Spinal cord (tissue), 10 donors: ENCODE measurements at places on chromosomes 7 and 10.

- no peak for DNase-seq
These were observed 97.8 kb upstream of the PPIF start for GRCh38 chr10:79249186-79250121.

- no peak for DNase-seq
These were observed 160.9 kb upstream of the FZD8 start for GRCh38 chr10:35803046-35803445.

GRCh38 chr10:80382989-80383388 lies 25.4 kb upstream of the PRXL2A start:
- DNase-seq, result peak; percentile 70

- DNase-seq, result no peak
These were observed 171.7 kb downstream of the FAM107B start for GRCh38 chr10:14602807-14603533.

DNA sequence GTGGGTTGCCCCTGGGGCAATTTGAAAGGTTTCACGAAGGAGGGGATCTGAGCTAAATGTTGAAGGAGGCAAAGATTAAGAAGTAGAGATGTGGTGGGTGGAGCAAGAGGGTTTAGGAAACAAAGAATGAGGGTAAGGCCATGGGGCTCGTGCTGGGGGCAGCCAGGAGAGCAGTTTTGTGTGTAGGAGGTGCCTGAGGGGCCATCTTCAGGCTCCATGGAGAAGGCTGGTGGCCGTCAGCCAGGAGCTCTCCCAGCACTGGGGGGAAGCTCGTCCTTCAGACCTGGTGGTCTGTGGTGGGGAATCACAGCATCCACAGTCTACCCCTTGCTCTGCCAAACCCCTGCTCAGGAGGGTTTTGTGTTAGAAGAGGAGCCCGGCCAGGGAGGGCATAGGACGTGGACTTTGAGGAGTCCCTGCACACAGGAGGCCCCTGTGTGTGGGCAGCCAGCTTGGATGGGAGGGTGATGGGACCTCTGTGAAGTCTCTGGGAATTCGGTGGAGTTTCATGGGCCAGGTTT lies 11.8 kb upstream of the CXCL12 start:
- no peak for DNase-seq
